Endodermal cell (in vitro differentiated cells): ENCODE measurements at places on chromosomes 1 and 21. TPM values are rescaled to one million over a fixed set of nuclear protein-coding genes. Genes with fewer than 3 reads are reported as not detected.

Gene CACHD1
- total RNA-seq = 38.7 and 40.7 TPM in 2 replicates

Gene TGFBR3
- 8.1 and 9.9 TPM in 2 replicates for total RNA-seq

Gene FAM72B
- total RNA-seq = 11.1 to 14.1 TPM (median 12.2 TPM) in 3 replicates

Gene ADAM30
- total RNA-seq = not detected in 2 replicates

Gene HSPB7
- 0.15 to 0.17 TPM in 2 of 3 replicates, not detected in the other for total RNA-seq

Gene BACE2
- 9.1 to 14.3 TPM (median 9.9 TPM) in 3 replicates for total RNA-seq

Gene AUNIP
- total RNA-seq = 7.2 to 21.2 TPM (median 19.5 TPM) in 3 replicates

Gene CRYAA
- total RNA-seq = not detected in 3 replicates

Gene PRR9
- total RNA-seq = not detected in 2 replicates

Gene CSF3R
- 1.1 to 1.9 TPM (median 1.5 TPM) in 3 replicates for total RNA-seq

Gene CFAP74
- 0.57 to 0.59 TPM (median 0.58 TPM) in 3 replicates for total RNA-seq

Gene HES3
- not detected in 3 replicates for total RNA-seq

Gene GATAD2B
- total RNA-seq = 50.5 to 59.1 TPM (median 51.2 TPM) in 3 replicates

Gene IFNLR1
- 13.0 to 18.0 TPM (median 14.7 TPM) in 3 replicates for total RNA-seq

Gene KIF1B
- 61.5 to 77.6 TPM (median 74.2 TPM) in 3 replicates for total RNA-seq

Gene TRIM45
- 13.4 and 14.7 TPM in 2 replicates for total RNA-seq

Gene L1TD1
- total RNA-seq = 200 and 240 TPM in 2 replicates

Gene NCMAP
- total RNA-seq = 0.14 and 0.15 TPM in 2 replicates

Gene C1orf115
- 10.3 to 11.5 TPM (median 11.4 TPM) in 3 replicates for total RNA-seq

Gene CRP
- total RNA-seq = 0.92 to 1.2 TPM (median 1.2 TPM) in 3 replicates

Gene CCDC17
- 3.3 and 5.1 TPM in 2 replicates for total RNA-seq

Gene GBP7
- total RNA-seq = not detected in 3 replicates

Gene LAMB3
- total RNA-seq = 1.2 to 2.1 TPM (median 1.9 TPM) in 3 replicates

Gene CMPK1
- 39.7 to 46.1 TPM (median 42.0 TPM) in 3 replicates for total RNA-seq

Gene FMOD
- total RNA-seq = 2.9 and 3.5 TPM in 2 replicates

Gene PSMB2
- total RNA-seq = 40.7 to 71.3 TPM (median 70.7 TPM) in 3 replicates

Gene CD1E
- not detected in 3 replicates for total RNA-seq

Gene PGLYRP3
- total RNA-seq = not detected in 2 replicates

Gene LCE1D
- total RNA-seq = not detected in 3 replicates

Gene OVAAL
- total RNA-seq = not detected in 2 replicates

Gene RASSF5
- total RNA-seq = 0.26 and 0.27 TPM in 2 replicates

Gene OPRD1
- total RNA-seq = 0.38 to 1.2 TPM (median 0.75 TPM) in 3 replicates

Gene SNX7
- total RNA-seq = 37.5 and 39.1 TPM in 2 replicates

Gene RXFP4
- total RNA-seq = not detected in 3 replicates

Gene CHRM3
- 1.8 to 2.3 TPM (median 2.0 TPM) in 3 replicates for total RNA-seq

Gene ROR1
- 71.7 and 77.9 TPM in 2 replicates for total RNA-seq

Gene SPATA17
- total RNA-seq = 0.93 to 2.3 TPM (median 2.3 TPM) in 3 replicates

Gene E2F2
- total RNA-seq = 2.6 to 10.9 TPM (median 9.8 TPM) in 3 replicates

Gene ADAMTS4
- 1.9 and 4.4 TPM in 2 replicates for total RNA-seq

Gene GFI1
- total RNA-seq = 0.24 and 0.27 TPM in 2 replicates

Gene KISS1
- total RNA-seq = not detected in 3 replicates

Gene GSTM1
- 54.1 to 65.6 TPM (median 58.1 TPM) in 3 replicates for total RNA-seq

Gene SMPDL3B
- 7.8 to 10.1 TPM (median 10.1 TPM) in 3 replicates for total RNA-seq

Gene BARHL2
- 0.18 TPM in 1 of 2 replicates, not detected in the other for total RNA-seq

Gene LCE2B
- total RNA-seq = not detected in 3 replicates

Gene GUCA2B
- not detected in 2 replicates for total RNA-seq

Gene FYB2
- 12.0 to 16.8 TPM (median 15.1 TPM) in 3 replicates for total RNA-seq

Gene CTSS
- 0.11 TPM in 1 of 2 replicates, not detected in the other for total RNA-seq

Gene PROX1
- 1.5 and 1.9 TPM in 2 replicates for total RNA-seq
